ENCODE measurements at places on chromosomes 5 and 9.

- no peak for DNase-seq
These were observed 684.8 kb downstream of the LRRC70 start for GRCh38 chr5:63263411-63263810.

DNA sequence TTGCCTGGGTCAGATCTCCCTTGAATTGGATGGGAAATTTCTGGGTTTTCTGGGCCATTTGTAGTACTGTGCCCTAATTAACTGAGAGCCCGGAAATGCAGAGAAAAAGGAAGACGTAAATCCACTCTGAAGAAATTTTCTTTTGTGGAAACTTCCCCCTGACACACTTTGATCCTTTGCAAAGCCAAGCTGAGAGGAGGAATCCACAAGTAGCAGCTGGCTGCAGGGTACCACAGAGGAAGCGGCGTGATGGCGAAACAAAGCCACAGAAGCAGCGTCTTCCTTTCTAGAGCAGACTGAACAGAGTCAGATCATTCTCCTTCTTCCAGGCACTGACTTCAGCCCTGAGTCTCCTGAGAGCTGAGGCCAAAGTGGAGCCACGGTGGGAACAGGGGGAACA lies 47.1 kb upstream of the ZNF354A start:
- DNase-seq, result no peak

- DNase-seq, result no peak
These were observed 120.9 kb upstream of the TMEM161B start for GRCh38 chr5:88389338-88390095.

GRCh38 chr9:18299449-18299848 lies 174.5 kb upstream of the ADAMTSL1 start:
- DNase-seq, result no peak

DNA sequence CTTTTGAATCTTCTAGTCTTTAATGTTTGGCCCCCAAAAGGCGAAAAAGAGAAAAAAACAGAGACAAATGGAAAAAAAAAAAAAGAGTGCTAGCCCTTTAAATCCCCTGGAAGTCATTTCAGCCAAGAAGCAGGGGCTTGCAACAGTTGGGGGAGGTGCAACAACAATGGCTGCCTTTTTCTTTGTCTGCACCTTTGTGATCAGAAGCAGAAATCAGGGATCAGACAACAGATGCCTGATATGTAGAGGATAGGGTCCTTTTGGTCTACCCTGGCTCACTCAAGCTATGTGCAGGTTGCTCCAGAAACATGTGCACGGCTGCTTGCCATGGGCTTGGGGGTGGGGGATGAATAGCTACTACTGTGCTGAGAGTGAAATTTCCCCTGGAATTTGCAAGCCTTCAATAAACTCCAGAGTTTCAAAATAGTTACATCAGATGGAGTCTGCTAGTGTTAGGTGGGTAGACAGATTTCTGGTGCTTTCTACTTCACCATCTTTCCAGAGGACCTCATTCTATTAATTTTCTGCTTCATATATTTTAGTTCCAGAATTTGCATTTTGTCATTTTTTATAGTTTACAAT lies 150.9 kb downstream of the FGF18 start:
- DNase-seq, result no peak

Data from RWPE1 (cell line).